ENCODE measurements at places on chromosomes 7 and 10. TPM values are rescaled to one million over a fixed set of nuclear protein-coding genes. Genes with fewer than 3 reads are reported as not detected.

GRCh38 chr10:29064680-29065079 is 224.2 kb upstream of the LYZL1 start:
- no peak overlapping the region for H3K4me3 ChIP-seq
- no peaks in the 10 kb centered on the region for H3K36me3 ChIP-seq
- H3K4me1 ChIP-seq = no peaks in the 10 kb centered on the region

GRCh38 chr7:28407651-28408050 is 4.7 kb upstream of the CREB5 start:
- H3K36me3 ChIP-seq = no peaks in the 10 kb centered on the region
- DNase-seq = peak; percentile 59
- H3K4me3 ChIP-seq = no peak overlapping the region
- no peaks in the 10 kb centered on the region for H3K4me1 ChIP-seq
- no peaks in the 10 kb centered on the region for H3K27me3 ChIP-seq
- peak overlapping the region; percentile 98 for H3K27ac ChIP-seq

Gene CNPY1
- total RNA-seq = not detected

Gene INHBA
- total RNA-seq = 5.4 TPM

DNA sequence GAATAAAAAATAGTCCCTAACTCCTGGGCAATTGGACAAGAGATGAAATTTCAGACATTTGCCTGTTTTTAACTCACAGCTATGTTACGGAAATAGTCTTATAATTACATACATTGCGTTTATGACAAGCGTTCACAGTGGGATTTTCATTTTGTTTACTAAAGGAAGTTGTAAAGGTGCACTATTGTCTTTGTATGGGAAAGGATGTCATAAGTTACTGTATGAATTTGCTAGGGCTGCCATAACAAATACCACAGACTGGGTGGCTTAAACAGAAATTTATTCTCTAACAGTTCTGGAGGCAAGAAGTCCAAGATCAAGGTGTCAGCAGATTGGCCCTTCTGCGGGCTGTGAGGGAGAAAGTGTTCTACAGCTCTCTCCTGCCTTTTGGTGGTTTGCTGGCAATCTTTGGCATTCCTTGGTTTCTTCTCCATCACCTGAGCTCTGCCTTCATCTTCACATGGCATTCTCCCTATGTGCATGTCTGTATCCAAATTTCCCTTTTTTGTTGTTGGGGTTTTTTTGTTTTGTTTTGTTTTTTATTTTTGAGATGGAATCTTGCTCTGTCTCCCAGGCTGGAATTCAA is 5.6 kb downstream of the NFE2L3 start:
- no peak overlapping the region for H3K27ac ChIP-seq
- H3K4me3 ChIP-seq = no peak overlapping the region
- H3K36me3 ChIP-seq = no peaks in the 10 kb centered on the region

Gene PLEKHS1
- not detected for total RNA-seq

GRCh38 chr10:109089779-109090178 is 833.5 kb downstream of the XPNPEP1 start:
- no peaks in the 10 kb centered on the region for H3K36me3 ChIP-seq
- no peak overlapping the region for H3K4me3 ChIP-seq
- DNase-seq = no peak
- H3K4me1 ChIP-seq = no peaks in the 10 kb centered on the region
- H3K27me3 ChIP-seq = no peaks in the 10 kb centered on the region
- no peak overlapping the region for H3K27ac ChIP-seq

Gene SEMA3C
- total RNA-seq = 178 TPM

Gene WASHC2C
- 38.5 TPM for total RNA-seq

DNA sequence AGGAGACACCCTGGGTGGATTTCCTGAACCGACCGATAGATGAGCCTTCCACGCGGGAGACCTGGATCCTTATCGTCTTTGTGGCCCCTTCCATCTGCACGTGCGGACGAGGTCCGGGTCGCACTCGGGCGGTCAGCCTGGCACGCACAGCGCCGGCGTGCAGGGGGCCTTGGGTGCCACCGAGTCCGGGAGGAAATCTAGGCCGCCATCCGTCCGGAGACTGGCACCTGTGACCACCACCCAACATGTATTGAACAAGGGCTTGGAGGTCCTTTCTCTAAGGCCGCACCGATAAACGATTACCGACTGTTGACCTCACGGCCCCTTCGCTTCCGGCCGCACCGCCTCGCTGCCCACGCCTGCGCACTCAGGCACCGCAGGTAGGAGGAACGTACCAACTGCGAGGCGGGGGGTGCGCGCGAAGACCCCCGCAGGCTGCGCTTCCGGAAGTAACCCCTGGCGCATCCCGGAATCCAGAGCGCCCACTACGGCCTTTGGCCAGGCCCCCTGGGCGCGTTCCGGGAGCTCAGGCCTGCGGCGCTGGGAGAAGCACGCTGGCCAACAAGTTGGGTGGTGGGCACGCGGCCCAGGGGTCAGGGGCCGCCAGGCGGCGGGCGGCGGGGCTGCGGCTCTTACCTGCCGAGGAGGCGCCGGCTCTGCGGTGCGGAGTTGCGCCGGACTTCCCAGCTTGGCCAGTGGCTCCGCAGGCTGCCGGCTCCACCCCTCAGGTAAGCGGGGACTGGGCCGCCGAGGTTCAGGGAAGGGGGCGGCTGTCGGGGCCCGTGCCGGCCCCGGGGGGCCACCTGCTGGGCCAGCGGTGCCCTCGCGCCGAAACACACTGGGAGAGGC is at the start of the genes ACTR3C and LRRC61:
Gene ACTR3C (minus strand): TSS at position 713 of the 849 bp plus-strand sequence. CDS start 28,249 bp downstream, outside the sequence.
Gene LRRC61 (plus strand): TSS at position 523 of the 849 bp plus-strand sequence. CDS start 13,507 bp downstream, outside the sequence.
- H3K4me3 ChIP-seq = peak within 1 kb of the TSS; percentile 50
- no peaks in the 10 kb centered on the region for H3K4me1 ChIP-seq
- H3K27ac ChIP-seq = peak within 1 kb of the TSS; percentile 92
- H3K27me3 ChIP-seq = no peaks in the 10 kb centered on the region
- DNase-seq = peak; percentile 44

Gene MNX1
- not detected for total RNA-seq

DNA sequence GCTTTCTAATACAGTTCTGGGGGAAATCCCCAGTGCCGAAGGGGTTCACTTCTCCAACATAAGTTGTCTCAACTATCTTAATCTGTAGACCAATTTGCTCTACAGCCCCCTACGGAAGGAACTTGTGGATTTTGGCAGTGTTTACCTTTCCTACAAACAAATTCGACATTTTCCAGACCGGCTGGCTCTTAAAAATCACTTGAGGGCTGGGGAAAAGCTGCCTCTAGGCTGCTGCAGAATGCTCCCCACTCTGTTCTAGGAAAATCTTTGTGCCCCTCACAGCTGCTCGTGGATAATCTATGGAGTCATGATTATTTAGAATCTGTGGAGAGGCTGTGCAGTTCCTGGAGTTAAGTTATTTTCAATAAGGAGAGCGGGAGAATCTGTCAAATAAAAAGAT is 474.6 kb upstream of the FZD8 start:
- H3K27ac ChIP-seq = peak overlapping the region; percentile 33
- DNase-seq = no peak
- no peaks in the 10 kb centered on the region for H3K27me3 ChIP-seq
- H3K4me3 ChIP-seq = no peak overlapping the region

Gene DPYSL4
- not detected for total RNA-seq

DNA sequence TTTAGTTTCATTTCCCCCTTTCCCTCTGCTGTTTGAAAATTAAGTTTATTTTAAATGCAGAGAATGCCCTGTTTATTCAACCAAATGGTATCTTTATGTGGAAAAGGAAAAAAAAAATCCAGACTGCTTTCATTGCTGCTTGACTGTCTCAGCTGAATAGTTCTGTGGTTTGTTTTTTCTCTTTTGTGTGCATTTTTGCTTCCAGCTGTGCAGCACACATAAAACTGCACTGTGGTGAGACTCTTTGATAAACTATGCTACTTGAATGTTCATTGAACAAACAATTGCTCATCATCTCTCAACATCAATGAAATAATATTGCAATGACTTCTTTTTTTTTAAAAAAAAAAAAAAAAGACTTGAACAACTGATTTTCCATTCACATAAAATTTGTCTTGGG is 78.6 kb upstream of the GLI3 start:
- no peaks in the 10 kb centered on the region for H3K27me3 ChIP-seq
- no peak overlapping the region for H3K4me3 ChIP-seq

DNA sequence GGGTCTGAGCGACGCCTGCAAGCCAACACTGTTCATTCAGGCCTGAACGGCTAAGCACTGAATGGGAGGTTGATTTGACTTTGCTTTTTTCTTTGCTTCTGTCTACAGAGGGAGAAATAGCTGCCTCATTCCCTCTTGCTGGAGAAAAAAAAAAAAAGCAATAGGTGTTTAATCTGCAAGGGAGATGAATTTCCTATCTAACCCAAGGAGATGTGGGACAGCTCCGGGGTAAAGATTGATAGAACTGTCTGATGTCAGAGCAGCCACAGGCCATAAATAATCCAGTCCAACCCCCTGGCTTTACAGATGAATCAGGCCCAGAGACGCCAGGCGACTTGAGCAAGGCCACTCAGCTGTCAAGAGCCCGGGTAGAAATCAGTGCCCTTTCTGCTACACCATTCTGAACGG is 168.0 kb downstream of the ARHGAP12 start:
- peak overlapping the region; percentile 91 for H3K27ac ChIP-seq
- H3K4me3 ChIP-seq = peak overlapping the region; percentile 35
- DNase-seq = no peak

Gene TMEM225B
- total RNA-seq = 2.2 TPM

GRCh38 chr10:78543749-78544362 is 510.2 kb downstream of the RPS24 start:
- H3K27ac ChIP-seq = peak overlapping the region; percentile 67
- no peaks in the 10 kb centered on the region for H3K27me3 ChIP-seq
- no peak overlapping the region for H3K4me3 ChIP-seq
- no peaks in the 10 kb centered on the region for H3K36me3 ChIP-seq
- H3K4me1 ChIP-seq = peaks cover 6% of the 10 kb centered on the region
- DNase-seq = peak; percentile 88

Data from uterus (tissue), 4 donors.